Activated CD8-positive, alpha-beta memory T cell treated with anti-CD3 and anti-CD28 coated beads, Interleukin-2, amount 50 U/mL, for 4 hours (primary cell): ENCODE measurements at places on chromosomes 1 and 21.

DNA sequence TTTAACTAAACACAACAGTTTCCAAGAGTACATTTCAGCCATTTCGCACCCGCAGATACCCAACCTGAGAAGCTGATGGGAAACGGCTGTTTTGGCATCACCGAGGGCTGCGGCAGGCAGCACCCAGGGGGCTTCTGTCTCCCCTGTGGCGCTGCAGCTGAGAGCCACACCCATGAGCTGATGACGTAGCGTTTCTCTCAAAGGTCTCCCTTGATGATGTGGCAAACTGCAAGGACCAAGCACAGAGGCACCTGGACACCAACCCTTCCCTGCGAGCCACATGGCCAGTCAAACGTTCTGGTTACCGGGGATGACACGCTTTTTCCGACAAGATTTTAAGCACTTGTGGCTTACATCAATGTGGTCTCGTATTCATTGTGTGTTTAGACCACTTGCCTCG lies 150.8 kb upstream of the ERG start:
- no peak for DNase-seq

- DNase-seq = no peak
These were observed at the start of gene PDZK1IP1 for GRCh38 chr1:47189844-47190508. TSS of gene PDZK1IP1 (minus strand) at chr1:47190036. CDS start at chr1:47189932, 104 bp downstream.

- no peak for DNase-seq
These were observed 6.8 kb downstream of the TRNP1 start for GRCh38 chr1:27000090-27000816.

DNA sequence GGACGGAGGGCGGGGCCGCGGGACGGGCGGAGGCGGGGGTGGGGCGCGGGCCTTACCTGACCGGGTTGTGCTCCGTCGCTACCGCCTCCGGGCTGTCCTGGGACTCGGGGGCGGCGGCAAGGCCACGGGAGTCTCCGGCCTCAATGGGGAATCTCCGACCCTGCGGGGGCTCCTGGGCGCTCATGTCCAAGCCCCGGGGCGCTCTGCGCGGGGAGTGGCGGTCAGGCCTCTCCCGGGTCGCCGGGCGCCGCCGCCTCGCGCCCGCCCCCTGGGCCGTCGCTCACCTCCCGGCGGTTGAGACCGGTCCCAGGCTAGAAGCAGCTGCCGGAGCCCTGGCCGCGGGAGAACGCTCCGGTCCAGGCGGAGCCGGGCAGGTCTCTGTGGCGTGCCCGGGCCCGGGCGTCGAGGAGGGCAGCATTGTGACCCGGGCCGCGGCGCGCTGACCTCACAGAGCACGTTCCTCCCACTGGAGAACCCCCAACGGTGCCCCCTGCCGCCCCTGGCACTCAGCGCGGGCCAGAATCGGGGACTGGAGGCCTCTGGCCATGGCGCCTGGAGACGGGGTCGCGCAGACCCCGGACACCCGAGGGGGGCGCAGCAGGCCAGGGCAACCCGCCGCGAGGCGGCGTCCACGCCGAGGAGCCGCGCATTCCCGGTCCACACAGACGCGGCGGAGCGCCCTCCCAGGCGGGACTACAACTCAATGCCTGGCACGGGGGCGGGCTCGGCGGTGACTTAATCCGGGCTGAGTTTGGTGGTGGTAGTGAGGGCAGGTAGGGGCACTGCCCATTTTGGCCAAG lies 411 bp downstream of the FAM229A start:
- peak; percentile 45 for DNase-seq

- DNase-seq = no peak
These were observed 243.1 kb downstream of the S1PR1 start for GRCh38 chr1:101479945-101480344.

GRCh38 chr1:196302981-196303380 lies 305.3 kb downstream of the KCNT2 start:
- DNase-seq = no peak
